Erythroblast (primary cell): ENCODE measurements at places on chromosomes 2 and 18.

DNA sequence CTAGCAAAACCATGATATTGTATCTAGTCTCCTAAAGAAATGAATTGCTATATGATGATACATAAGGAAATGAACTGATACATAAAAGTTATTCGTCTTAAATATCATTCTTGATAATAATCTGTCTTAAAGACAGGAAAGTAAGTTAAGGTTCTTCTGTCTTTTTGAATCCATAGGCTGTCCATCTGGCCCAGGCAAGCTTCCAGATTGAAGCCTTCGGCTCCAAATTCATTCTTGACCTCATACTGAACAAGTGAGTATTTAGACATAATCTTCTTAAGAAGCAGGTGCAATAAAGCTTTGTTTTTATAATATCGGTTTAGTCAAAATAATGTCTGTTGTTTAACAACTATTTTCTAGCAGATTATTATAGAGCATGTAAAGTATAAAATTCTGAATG, 37.7 kb downstream of the ADAM23 start:
- DNase-seq = no peak

GRCh38 chr2:34096562-34097171, 497.6 kb upstream of the FAM98A start:
- DNase-seq = peak; percentile 69

DNA sequence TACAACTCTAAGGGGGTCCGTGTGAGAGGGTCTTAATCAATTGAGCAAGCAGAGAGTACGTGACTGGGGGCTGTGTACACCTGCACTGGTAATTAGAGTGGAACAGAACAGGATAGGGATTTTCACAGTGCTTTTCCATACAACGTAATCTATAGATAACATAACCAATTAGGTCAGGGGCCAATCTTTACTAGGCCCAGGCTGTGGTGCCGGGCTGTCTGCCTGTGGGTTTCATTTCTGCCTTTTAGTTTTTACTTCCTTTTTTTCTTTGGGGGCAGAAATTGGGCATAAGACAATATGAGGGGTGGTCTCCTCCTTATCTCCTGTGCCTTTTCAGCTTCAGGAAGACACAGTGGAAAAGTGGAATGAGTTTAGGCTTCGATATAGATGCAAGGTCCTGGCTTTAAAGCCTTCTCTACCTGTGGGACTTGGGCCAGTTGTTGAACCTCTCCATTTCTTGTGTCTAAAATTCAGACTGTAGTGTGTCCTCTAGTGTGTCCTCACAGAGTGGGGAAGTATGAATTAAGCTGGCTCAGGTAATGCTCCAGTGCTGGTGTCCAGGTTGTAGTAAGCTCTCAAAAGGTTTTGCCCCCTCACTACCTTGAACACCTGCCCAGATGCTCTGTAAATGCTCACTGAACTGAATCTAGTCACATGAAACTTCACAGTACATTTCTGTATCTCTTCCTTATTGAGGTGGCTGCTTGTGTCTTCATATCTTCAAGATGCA, 422.8 kb downstream of the SETBP1 start:
- DNase-seq = no peak

DNA sequence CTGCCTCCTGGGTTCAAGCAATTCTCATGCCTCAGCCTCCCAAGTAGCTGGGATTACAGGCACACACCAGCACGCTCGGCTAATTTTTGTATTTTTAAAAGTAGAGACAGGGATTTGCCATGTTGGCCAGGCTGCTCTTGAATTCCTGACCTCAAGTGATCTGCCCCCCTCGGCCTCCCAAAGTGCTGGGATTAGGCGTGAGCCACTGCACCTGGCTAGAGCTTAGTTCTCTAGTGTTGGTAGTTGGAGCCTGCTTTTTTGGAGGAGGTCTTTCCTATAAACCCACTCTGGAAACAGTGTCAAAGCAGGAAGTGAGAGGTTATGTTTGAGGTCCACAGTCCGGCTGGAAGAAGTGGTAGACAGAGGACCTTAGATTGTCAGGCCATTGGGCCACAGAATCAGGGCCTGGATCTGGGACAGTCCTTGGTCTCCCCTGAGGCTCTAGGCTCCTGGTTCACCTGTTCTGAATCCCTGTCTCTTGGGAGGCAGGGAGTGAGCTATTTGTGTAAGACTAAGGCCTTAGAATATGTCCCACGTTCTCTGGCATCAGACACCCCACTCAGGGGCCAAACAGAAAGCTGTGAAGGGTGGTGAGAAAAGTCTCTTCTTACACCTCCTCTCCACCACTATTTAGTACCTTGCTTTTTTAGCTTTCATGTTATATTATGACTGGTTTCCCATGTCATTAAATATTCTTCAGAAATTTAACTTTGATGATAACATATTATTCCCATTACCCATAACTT, 34.5 kb downstream of the PCBP1 start:
- no peak for DNase-seq
